ENCODE measurements at places on chromosomes 12 and 14.

DNA sequence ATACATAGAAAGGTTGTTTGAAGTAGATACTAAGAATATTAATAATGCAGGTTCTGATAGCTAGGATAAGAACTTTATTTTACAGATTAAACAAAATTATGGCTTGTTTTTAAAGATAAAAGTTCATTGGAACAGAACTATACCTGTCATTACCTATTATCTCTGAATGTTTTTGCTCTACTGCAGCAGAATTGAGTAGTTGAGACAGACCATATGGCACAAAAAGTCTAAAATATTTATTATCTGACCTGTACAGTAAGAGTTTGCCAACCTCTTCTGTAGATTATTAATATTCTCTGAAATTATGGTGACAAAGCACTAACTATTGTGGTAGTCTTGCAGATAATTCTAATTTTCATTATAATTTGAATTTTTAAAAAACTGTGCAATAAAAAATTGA is 829.1 kb upstream of the MGAT4C start:
- no peak for DNase-seq

DNA sequence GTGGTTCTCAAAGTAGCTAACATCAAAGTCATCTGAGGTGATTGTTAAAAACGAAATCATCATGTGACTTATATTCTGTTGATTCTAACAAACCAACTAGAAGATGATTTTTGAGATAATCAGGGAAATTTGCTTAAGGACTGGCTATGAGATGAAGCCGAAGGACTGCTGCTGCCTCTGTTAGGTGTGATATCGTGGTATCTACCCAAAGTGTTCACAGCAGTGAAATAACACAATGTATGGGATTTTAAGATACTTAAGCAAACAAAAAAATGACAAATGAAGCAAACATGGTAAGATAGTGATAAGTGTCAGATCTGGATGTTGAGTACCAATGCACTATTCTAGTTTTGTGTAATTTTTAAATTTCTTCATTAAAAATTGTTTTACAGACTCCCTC is 59.1 kb downstream of the GXYLT1 start:
- no peak for DNase-seq

GRCh38 chr12:65938807-65939206 is 114.5 kb downstream of the HMGA2 start:
- no peak for DNase-seq

- DNase-seq: no peak
These were observed 11.2 kb downstream of the ATG2B start for GRCh38 chr14:96351986-96352385.

GRCh38 chr12:66240096-66240820 is 51.2 kb downstream of the IRAK3 start:
- no peak for DNase-seq

DNA sequence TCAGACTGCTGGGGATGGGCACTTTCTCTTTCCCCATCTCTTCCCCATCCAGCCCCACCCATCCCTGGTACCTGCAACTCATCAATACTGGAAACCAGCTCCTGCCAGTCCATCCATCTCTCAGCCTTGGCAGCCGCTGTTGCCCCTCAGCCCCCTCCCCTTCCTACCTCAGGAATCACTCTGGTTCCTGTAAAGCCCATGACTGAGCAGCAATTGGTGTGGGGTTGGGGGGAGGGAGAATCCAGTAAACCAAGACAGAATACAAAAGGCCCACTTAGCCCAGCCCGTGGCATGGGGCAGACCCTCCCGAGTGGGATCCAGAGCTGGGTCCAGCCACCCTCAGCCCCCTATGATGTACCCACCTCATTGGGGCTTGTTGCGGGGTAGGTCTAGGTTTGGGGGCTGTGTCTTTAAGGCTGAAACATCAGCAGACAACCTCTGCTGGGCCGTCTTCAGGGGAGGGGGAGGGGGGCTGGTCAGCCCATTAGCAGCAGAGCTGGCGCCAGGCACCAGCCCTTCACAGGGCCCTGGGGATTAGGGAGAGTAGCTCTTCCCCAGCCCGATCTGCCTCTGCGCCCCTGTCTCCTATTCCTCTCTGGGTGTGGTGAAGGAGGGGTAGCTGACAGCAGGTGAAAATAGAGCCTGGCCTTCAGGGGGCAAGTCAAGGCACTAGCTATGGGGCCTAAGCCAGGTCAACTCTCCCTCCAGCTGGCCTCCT is 702 bp upstream of the PRPH start:
- no peak for DNase-seq

DNA sequence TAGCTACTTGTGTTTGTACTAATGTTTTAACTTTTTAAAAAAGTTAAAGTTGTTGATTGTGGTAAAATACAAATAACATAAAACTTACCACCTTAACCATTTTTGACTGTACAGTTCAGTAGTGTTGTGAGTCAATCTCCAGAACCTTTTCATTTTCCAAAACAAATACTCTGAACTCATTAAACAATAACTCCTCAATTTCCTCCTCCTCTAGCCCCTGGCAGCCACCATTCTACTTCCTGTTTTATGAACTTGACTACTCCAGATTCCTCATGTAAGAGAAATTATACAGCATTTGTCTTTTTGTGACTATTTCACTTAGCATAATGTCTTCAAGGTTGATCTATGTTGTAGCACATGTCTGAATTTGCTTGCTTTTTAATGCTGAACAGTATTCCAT is 299.1 kb upstream of the AMIGO2 start:
- no peak for DNase-seq

DNA sequence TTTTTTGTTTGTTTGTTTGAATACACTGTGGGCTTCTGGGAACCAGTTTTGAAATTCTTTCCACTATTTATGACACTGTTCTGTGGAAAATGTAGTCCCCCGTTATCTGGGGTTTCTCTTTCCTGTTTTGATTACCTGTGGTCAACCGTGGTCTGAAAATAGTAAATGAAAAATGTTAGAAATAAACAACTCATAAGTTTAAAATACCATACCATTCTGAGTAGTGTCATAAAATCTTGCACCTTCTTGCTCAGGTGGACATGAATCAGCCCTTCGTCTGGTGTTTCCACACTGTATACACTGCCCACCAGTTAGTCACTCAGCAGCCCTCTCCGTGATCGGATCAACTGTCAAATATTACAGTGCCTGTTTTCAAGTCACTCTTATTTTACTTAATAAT is 5.1 kb upstream of the PAPOLA start:
- DNase-seq: no peak

DNA sequence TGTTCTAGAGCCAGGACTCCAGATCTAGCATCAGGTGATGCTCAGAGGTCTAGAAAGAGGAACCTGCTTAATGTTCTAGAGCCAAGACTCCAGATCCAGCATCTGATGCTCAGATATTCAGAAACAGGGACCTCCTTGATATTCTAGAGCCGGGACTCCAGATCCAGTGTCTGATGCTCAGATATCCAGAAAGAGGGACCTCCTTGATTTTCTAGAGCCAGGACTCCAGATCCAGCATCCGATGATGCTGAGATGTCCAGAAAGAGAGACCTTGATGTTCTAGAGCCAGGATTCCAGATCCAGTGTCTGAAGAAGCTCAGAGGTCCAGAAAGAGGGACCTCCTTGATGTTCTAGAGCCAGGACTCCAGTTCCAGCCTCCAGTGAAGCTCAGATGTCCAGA is 36.9 kb downstream of the MEG3 start:
- DNase-seq: no peak

DNA sequence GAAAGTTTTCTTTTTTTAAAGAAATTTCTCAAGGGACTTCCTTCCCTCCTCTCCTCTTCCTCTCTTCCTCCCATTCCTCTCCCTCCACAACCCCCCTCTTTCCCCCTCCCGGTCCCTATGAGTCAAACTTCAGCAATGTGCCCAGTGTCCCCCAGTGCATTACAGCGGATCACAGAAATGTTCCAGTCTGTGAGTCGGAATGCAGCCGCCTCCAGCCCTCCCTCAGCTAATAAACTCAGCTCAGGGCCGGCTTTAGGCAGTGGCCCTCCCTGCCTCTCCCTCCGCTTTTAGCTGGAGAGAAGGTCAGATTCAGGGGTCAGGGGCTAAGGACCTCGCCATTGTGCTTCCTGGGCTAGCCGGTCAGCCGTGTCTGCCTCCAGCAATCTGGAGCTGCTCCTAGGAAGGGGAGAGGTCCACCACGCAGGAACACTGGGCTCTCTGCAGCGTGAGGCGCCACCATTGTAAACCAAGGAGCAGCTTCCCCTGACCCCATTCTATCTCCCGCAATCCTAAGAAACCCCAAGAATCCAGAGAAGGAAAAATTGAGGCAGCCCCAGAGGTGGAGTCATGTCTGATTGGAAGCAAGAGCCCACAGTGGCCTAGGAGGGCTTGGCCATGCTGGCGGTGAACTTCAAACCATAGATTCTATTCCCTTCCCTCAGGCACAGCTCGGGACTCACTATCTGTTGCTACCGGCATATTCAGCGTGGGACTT is 1.1 kb upstream of the HDAC7 start:
- DNase-seq: peak; percentile 60

DNA sequence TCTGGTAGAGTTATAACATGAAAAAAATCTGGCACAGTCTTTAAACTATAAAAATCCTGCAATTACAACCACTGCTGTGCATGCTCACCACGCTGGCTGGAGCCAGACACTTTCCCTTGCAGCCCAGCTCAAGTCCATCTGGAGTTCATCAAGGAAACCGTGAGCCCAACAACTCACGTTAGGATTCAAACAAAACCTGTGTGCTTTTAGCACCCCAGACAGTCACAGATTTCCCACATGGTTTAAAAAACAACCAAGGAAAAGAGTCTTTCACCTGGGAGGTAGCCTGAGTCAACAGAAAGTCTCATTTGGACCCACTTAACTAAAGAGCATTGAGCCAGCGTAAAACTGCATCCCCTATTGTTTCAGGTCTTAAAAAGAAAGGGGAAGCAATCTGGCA is 4.7 kb downstream of the LRIG3 start:
- DNase-seq: no peak

- no peak for DNase-seq
These were observed 86.4 kb upstream of the RTL1 start for GRCh38 chr14:100989924-100990323.

DNA sequence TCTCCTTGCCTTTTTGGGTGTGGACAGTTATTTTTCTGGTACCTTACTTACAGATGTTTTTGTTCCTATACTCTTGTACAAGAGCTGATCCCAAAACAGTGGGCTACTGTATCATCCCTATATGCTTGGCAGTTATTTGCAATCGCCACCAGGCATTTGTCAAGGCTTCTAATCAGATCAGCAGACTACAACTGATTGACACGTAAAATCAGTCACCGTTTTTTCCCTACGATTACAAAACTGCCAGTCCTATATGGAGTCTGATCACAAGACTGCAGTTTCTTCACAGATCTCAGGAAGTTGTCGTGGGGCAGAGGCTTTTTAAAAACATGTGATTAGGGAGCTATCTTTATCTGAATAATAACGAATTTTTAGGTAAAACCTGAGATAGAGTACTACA is 1.3 kb downstream of the LYSET start:
- DNase-seq: no peak

- DNase-seq: no peak
These were observed 19.5 kb downstream of the ARL6IP4 start for GRCh38 chr12:122999986-123000420.

DNA sequence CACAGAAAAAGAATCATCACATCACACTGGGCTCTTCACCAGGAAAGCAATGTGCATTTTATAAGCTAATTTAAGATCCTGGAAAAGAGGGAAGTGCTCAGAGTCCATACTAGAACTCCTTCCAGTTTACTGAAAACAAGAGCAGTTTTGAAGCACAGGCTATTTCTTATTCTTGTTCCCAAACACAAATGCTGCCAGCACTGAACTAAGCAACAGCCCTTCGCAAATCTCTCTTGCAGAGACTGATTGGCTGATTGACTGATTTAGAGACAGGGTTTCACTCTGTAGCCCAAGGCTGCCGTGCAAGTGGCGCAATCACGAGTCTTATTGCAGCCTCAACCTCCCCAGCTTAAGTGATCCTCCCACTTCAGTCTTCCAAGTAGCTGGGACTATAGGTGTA is 44.8 kb downstream of the BCL2L14 start:
- no peak for DNase-seq

DNA sequence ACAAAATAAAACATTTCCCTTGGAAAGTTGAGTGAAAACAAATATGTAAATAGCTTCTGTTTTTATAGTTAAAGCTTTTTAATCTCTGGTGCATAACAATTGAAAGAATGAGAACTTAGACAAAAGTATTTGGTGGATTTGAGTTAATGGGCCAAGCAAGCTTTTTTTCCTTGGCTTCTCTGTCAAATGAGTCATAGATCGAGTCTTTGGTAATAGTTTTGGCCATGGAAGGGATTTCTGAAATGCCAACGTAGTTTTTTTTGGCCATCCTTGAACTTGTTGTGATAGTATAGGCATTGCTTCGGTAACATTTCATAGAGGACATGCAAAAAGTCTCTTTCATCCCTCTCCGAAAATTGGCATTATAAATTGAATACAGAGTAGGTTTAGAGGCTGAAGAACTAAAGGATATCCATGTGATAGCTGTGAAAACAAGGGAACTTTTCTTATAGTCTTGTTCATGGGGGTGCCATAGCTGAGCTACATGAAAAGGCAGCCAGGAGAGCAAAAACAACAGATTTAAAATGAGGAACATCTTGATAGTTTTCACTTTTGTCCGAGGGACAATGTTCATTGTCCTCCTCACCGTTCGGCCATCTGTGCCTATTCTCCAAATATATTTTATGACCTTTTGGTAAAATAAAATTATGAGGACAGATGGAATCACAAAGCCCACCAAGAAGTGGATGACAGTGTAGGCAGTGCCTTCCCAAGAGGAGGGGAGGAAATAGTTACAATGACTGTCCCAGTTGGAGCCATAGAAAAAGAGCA is 34.7 kb downstream of the GPR19 start:
- DNase-seq: no peak

DNA sequence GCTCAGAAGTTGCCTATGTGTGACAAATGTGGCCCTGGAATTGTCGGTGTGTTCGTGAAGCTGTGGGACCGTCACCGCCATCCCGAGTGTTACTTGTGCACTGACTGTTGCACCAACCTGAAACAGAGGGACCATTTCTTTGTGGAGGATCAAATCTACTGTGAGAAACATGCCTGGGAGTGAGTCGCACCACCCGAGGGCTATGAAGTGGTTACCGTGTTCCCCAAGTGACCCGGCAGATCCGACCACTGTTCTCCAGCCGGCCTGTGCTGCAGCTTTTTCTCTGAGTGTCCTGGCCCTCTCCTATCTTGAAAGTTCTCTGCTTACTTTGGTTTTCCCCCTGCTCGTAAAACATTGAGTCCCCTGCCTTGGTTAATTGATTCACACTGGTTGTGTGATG is 65.3 kb downstream of the VCPKMT start:
- no peak for DNase-seq

DNA sequence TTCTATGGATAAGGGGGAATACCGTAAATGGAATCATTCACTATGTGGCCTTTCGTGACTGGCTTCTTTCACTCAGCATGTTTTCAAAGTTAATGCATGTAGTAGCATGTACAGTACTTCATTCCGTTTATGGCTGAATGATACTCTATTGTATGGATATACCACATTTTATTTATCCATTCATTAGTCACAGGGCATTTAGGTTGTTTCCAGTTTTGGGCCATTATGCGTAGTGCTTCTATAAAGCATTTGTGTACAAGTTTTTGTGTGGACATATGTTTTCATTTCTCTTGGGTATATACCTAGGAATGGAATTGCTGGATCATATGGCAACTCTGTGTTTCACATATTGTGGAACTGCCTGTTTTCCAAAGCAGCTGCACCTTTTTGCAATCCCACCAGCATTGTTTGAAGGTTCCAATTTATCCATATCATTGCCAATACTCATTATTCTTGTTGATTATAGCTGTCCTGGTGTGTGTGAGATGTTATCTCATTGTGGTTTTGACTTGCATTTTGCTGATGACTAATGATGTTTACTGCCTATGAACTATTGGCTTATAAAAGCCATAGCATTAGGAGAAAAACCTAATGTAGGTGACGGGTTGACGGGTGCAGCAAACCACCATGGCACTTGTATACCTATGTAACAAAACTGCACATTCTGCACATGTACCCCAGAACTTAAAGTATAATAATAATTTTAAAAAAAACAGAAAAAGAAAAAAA is 45.5 kb downstream of the ATF7IP start:
- DNase-seq: no peak

Data from omental fat pad (tissue), 4 donors.